Activated naive CD4-positive, alpha-beta T cell treated with anti-CD3 and anti-CD28 coated beads, Interleukin-2, amount 10 ng/mL, durations not matched to agents 7 days and 5 days (primary cell): ENCODE measurements at places on chromosomes 2 and 18.

GRCh38 chr2:215812966-215813365, 200.4 kb downstream of the MREG start:
- DNase-seq: no peak

DNA sequence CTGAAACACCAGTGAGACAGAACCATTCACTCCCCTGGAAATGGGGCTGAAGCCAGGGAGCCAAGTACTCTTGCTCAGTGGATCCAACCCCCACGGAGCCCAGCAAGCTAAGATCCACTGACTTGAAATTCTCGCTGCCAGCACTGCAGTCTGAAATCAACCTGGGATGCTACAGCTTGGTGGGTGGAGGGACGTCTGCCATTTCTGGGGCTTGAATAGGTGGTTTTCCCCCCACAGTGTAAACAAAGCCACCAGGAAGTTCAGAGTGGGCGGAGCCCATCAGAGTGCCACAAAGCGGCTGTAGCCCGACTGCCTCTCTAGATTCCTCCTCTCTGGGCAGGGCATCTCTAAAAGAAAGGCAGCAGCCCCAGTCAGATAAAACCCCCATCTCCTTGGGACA, 292.8 kb downstream of the LNPK start:
- DNase-seq: no peak

DNA sequence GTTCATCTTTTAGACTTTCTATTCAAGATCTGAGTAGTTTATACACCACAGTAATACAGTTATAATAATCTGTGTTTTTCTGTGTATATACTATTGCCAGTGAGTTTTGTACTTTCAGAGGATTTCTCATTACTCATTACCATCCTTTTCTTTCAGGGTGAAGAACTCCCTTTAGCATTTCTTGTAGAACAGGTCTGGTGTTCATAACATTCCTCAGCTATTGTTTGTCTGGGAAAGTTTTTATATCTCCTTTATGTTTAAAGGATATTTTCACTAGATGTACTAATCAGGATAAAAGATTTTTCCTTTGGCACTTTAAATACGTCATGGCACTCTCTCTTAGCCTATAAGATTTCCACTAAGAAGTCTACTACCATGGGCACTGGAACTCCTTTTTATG, 705.5 kb downstream of the SLC4A3 start:
- no peak for DNase-seq

- DNase-seq: no peak
Observed at GRCh38 chr18:12059334-12060181, 34.1 kb upstream of the ANKRD62 start.

GRCh38 chr18:63102941-63103744, 216.4 kb downstream of the BCL2 start:
- no peak for DNase-seq

DNA sequence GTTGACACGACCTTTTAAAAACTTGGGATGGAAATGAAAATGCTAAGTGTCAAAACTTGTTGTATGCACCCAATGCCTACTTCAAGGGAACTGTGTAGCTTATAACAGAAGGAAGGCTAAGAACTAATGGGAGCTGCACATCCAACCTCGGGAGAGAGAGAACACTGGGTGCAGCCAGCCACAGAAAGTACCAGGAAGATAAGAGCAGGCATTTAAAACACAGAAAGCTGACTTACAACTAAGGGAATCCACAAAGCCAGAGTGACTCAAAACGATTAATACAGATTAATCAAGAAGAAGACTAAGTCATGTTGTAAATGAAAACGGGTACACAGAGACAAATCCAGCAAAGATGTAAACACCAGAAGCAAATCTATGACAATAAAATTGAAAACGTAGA, 113.4 kb downstream of the HDAC4 start:
- DNase-seq: no peak

DNA sequence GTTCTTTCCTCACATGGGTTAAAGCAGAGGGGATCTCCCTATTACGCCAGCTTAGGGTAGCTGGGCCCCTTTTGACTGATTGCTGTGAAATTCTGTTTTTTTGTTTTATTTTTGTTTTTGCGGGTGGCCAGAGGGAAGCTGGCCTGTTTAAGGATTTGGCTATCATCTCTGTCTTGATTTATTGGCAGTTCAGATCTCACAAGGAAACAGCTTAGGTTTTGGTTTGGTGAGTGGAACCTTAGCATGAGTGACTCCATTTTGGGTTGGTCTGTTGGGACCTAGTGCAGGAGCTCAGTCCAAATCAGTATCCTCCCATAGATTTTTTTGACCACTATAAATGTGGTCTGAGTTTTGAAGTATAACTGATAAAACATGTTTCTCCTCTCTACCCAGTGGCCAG, 25.6 kb upstream of the NTSR2 start:
- no peak for DNase-seq
